ENCODE measurements at places on chromosomes 6 and 20.

DNA sequence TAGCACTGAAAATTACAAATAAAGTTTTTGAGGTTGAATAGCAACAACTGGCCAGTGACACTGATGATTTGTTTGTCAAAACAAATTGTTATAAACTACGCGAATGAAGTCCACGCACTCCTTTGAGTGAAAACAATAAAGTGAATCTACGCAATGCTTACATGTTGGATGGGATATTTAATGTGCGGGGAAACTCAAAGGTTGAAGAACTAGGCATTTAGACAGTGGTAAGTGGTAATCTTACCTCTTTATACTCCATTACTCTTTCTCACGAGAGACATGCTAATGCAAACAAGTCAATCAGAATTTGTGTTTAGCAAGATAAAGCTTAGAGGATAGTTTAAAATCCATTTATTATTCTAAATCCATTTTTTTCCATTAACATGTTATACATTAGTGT is 606.4 kb downstream of the KHDRBS2 start:
- DNase-seq, result no peak

GRCh38 chr20:62409931-62410745 is 3.1 kb upstream of the CABLES2 start:
- DNase-seq, result no peak

DNA sequence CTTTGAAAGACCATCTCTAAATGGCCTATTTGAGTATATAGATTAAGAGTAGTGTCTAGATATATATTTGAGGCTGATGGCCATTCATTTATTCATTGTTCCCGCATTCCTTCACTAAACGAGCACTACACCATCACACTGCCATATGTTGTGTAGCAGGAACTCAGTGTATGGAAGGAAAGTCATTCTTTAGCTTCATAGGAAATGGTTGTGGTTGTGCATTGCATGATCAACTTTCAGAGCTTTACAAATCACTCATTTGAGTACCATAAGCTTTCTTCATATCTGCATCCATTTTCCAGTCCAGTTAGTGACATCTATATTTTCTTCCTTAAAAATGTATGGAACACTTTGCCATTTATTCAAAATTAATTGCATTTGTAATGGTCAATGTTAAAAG is 97.9 kb downstream of the ARID1B start:
- no peak for DNase-seq

- DNase-seq, result no peak
Observed at GRCh38 chr6:11043961-11044711, at the start of gene ELOVL2. TSS of gene ELOVL2 (minus strand) at chr6:11044305. CDS start at chr6:11044230, 75 bp downstream.

DNA sequence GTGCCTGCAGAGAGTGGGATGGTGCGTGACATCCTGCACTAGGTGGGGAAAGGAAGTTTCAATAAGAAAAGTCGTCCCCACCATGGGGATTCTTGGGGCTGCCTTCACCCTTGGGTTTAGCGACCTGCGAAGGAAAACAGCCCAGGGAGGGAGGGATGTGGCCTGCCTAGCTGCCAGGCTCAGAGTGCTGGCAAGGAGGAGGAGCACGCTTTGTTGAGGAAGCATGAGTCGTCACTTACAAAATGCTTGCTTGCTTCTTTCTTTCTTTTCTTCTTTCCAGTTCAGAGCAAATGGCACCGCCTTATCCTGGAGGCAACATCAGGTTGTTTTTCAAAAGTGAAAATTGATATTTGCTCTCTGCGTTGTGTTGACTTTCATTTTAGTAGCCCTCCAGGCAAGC is 123.2 kb downstream of the TFAP2C start:
- DNase-seq, result no peak

DNA sequence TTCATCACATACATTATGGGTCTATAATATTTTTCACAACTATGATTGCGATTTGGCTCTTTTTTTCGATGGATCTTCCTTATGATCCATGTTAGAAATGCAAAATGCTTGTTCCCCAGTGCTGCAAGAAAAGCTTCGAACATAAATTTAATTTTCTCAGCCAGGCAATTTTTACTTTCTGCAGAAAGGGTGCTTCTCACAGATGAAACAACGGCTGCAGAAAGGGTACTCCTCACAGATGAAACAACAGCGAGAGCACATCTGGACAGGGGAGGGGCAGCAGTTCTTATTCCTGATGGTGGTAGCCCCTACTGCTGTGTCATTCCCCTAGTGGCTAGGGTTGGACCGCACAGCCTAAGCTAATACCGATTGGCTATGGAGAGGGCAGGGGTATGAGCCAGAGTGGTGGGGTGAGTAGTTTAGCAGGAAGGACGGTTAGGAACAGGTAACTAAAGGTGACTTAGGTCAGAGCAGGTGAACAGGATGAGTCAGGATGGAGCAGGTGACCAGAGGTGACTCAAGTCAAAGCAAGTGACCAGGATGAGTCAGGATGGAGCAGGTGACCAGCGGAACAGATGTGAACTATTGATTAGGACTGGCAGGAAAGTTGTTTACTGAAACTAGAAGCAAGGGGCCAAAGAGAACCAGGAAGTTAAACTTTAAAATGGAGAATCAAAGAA is 13.4 kb upstream of the TREML4 start:
- DNase-seq, result no peak

DNA sequence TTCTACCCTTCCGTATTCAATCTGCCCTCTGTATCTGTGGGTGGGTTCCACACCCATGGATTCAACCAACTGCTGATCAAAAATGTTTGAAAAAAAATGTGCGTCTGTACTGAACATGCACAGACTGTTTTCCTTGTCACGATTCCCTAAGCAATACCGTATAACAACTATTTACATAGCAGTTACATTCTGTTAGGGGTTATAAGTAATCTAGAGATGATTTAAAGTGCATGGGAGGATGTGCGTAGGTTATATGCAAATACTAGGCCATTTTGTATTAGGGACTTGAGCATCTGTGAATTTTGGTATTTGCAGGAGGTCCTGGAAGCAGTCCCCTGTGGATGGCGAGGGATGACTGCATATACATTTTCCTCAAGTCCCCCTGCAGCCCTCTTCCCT is 486.9 kb downstream of the PREX1 start:
- no peak for DNase-seq

DNA sequence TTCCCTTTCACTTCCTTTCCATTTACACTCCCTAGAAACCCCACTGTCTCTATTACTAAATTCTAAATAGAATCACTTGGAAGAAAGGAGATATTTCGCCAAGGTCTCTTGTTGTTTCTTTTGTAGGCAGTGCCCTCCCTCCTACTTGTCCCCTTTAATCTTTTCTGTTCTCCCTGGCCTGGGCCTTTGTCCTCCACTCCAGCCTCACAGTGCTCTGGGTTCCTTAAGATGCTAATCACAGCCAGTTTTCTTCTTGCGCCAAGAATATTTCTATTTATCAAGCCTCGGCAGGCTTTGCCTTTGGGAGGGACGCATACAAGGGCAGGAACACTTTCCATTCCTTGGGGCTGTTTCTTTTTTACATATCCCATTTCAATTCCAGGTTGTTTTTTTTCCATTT is 520.6 kb upstream of the CHD6 start:
- no peak for DNase-seq

DNA sequence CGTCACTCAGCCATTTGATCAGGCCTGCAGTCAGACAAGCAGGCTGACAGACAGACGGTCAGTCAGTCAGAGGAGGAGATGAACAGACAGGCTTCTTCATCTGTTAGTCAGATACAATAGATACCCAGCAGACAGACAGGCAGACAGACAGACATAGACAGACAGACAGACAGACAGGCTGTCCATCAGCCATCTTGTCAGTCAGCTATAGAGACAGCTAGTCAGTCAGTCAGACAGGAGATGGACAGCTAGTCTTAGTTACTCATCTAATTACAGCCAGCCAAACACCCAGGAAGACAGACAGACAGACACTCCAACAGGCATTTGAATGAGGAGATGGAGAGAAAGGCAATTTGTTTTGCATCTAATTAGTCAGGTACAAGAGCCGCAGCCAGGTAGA is 36.4 kb downstream of the KCNB1 start:
- no peak for DNase-seq

- no peak for DNase-seq
Observed at GRCh38 chr20:13355941-13356486, 134.9 kb downstream of the ISM1 start.

DNA sequence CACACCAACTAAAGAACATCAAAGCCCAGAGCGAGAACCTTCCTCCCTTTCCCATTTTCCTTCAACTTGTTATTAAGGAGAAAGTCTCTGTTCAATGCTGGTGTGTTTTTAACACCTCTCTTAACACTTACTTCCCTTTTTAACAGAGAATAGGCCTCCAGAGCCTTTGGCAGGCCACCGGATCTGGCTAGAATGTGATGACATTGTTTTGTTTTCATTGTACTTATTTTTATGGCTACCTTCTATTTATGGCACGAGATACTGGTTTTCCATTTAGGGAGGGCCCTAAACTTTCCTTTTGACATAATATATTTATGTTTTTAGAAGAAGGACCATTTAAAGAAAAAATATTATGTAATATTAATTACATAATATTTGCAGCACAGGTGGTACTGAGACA is 21.6 kb downstream of the TCF15 start:
- DNase-seq, result no peak

- DNase-seq, result no peak
Observed at GRCh38 chr6:138847884-138848283, 52.0 kb downstream of the ECT2L start.

- DNase-seq, result no peak
Observed at GRCh38 chr6:99014061-99014460, 66.3 kb upstream of the FBXL4 start.

DNA sequence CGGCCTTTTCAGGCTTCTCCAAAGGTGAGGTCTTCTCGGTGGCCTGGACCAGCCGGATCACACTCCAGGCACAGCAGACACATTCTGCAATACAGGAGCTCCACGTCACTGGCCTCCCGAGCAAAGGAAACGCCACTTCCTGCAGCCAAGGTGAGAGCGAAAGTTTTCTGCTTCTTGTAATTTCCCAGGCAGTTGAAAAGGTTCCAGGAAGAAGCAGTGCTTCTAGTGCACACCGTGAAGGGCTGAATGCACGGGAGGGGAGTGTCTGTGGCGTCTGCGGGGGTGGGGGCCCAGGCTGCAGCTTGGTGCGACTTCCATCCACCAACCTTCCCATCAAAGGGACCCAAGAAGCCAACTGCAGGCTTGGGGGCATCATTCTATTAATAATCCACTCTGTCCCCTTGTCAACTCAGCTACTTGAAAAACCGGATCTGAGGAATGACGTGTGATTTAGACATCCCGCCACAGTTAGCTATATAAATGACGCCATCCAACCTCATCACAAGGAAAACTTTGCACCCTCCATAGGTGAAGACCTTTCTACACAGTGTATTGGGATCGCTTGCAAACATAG is 61.1 kb downstream of the NFATC2 start:
- peak; percentile 49 for DNase-seq

GRCh38 chr6:26158581-26159356 is 71.5 kb downstream of the HFE start:
- DNase-seq, result peak; percentile 53

GRCh38 chr6:134921721-134922261 is 28.1 kb downstream of the ALDH8A1 start:
- DNase-seq, result no peak

DNA sequence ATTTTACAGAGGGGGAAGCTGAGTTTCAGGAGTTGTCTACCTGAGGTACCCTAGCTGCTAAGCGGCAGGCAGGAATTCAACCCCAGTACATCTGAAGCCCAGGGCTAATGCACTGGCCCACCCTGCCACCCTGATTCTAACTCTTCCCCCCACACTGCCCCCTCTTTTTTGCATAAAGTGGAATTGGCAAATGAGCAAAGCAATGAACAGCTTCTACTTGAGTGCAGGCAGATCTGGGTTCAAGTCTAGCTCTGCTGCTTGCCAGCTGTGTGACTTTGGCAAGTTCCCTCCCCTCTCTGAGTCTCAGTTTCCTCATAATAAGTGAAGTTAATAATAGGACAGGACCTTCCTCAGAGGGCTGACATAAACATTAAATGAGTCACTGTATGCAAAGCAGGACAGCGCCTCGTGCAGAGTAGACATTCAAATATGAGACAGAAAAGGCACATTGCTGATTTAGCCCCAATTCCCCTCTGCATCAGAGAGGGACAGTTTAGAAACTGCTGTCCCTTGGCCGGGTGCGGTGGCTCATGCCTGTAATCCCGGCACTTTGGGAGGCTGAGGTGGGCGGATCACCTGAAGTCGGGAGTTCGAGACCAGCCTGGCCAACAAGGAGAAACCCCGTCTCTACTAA is 4.7 kb downstream of the ADA start:
- DNase-seq, result no peak

GRCh38 chr6:36783603-36784375 is 55.5 kb downstream of the CPNE5 start:
- no peak for DNase-seq

DNA sequence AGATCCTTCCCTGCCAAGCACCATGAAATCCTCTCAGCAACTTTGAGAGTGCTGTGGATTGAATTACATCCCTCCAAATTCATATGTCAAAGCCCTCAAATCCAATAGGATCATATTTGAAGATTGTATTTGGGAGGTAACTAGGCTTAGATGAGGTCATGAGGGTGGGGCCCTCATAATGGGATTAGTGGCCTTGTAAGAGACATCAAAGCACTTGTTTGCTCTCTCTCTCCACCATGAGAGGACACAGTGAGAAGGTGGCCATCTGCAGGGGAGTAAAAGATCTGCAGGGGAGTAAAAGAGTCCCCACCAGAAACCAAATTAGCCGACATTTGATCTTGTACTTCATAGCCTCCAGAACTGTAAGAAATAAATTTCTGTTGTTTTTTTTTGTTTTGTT is 298.2 kb downstream of the SAMD5 start:
- no peak for DNase-seq

DNA sequence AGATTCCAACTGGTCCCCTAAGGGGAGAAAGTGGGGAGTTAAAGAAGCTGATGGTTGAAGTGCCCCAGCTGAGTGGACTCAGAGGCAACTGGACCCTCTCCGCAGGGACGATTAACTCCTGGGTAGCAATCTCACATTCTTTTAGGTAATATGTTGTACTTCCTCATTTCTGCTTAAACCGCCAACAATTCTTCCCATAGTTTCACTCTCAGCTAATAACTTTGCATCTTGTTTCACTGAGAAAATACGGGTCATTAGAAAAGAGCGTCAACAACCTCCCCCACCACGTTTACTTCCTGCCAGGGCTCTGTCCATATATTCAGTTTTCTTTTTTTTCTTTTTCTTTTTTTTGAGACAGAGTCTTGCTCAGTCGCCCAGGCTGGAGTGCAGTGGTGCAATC is 39.5 kb upstream of the CHD6 start:
- DNase-seq, result no peak

DNA sequence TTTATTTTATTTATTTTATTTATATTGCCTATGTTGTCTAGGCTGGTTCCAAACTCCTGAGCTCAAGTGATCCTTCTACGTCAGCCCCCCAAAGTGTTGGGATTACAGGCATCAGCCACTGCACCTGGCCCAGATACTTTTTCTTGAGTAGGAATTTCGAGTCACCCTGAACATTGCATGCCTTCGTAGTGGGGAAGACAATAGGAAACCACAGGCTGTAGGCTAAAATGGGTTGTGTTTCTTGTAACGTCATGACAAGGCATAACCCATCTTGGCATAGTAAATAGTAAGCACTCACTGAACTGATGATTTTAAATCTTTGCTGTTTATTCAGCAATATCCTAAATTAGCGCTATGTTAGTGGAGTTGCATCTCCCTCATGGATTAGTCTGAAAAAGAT is 34.9 kb downstream of the PTPN1 start:
- no peak for DNase-seq
